ENCODE measurements at places on chromosomes 5 and 9. TPM values are rescaled to one million over a fixed set of nuclear protein-coding genes. Genes with fewer than 3 reads are reported as not detected.

The CCL28 gene
- total RNA-seq: 6.4 TPM

The IGIP gene
- total RNA-seq: 9.6 TPM

The PCDHB8 gene
- 2.1 TPM for total RNA-seq

The PCA3 gene
- 0.09 TPM for total RNA-seq

The PFN3 gene
- not detected for total RNA-seq

The PCDHB12 gene
- 10.1 TPM for total RNA-seq

The ZNF618 gene
- 9.4 TPM for total RNA-seq

The PTGR1 gene
- 37.3 TPM for total RNA-seq

The F2RL2 gene
- 0.49 TPM for total RNA-seq

The HAPLN1 gene
- 0.03 TPM for total RNA-seq

The ADAMTS2 gene
- total RNA-seq: 45.5 TPM

The NSG2 gene
- total RNA-seq: 1.6 TPM

DNA sequence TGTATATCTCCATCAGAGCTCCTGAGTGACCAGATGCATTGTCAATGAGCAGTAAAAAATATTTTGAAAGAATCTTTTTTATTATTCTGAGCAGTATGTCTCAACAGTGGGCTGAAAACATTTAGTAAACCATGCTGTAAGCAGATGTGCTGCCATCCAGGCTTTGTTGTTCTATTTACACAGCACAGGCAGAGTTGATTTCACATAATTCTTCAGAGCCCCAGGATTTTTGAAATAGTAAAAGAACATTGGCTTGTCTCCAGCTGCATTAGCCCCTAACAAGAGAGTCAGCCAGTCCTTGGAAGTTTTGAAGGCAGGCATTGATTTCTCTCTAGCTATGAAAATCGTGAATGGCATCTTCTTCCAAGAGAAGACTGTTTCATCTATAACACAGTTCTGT, 25.2 kb upstream of the ENTREP1 start:
- peak; percentile 68 for DNase-seq
- H3K27me3 ChIP-seq: no peaks in the 10 kb centered on the region
- no peak overlapping the region for H3K27ac ChIP-seq
- no peak overlapping the region for H3K4me3 ChIP-seq
- peaks cover 19% of the 10 kb centered on the region for H3K4me1 ChIP-seq

DNA sequence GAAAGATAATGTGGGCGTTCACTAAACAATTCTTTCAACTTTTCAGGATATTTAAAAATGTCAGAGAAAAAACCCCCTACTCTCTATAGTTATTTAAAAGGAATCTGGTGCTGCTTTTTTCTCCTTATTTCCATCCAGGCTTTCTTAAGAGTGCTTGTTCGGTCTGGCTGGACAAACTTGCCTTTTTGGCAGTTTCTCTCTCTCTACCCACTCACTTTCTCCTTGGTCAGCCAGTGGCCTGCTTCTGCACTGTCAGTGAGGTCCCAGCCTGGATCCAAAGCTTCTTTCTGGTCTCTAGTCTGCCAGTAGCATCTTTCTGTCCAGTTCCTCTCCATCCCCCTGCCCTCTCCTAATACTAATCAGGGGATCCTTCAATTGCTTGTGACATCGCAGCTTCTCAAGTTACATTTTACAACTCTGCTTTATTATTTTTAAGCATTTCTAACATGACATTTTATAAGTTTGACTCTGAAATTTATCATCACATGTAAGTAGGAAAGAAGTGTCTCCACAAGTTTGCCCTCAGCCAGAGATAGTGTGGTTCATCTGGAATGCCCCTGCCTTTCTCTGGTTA, 50.4 kb downstream of the PIK3R1 start:
- H3K36me3 ChIP-seq: peaks cover 2% of the 10 kb centered on the region
- no peaks in the 10 kb centered on the region for H3K27me3 ChIP-seq
- H3K4me1 ChIP-seq: peaks cover 90% of the 10 kb centered on the region

- no peak for DNase-seq
- no peak overlapping the region for H3K4me3 ChIP-seq
- peak overlapping the region; percentile 78 for H3K27ac ChIP-seq
- peaks cover 31% of the 10 kb centered on the region for H3K4me1 ChIP-seq
These were observed 3.3 kb downstream of the GPX3 start for GRCh38 chr5:151023651-151024050.

- H3K27me3 ChIP-seq: no peaks in the 10 kb centered on the region
- no peak overlapping the region for H3K27ac ChIP-seq
- no peaks in the 10 kb centered on the region for H3K36me3 ChIP-seq
These were observed 108.7 kb upstream of the NFIL3 start for GRCh38 chr9:91532325-91532724.

DNA sequence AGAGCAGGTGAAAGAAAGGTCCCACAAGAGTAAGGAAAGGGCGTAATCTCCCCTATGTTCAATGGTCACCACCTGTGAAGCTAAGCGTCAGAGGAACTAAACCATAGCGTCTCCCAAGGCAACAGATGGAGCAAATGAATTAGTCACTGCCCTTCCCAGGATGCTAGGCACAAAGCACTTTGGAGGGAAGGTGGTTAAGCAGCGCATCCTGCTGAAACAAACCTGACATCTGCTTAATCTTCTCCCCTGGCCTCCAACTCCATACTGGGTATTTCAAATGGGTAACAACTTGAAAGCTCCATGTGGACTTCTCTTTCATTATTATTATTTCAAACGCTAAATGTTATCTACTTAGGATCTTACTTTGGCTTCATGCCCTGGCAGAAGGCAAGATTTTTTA, 227.3 kb downstream of the MLLT3 start:
- no peaks in the 10 kb centered on the region for H3K27me3 ChIP-seq
- no peaks in the 10 kb centered on the region for H3K4me1 ChIP-seq
- no peak for DNase-seq
- H3K36me3 ChIP-seq: no peaks in the 10 kb centered on the region
- no peak overlapping the region for H3K4me3 ChIP-seq
- H3K27ac ChIP-seq: no peak overlapping the region

GRCh38 chr5:55497712-55498111, 37.1 kb downstream of the PLPP1 start:
- no peaks in the 10 kb centered on the region for H3K27me3 ChIP-seq
- peaks cover 21% of the 10 kb centered on the region for H3K4me1 ChIP-seq
- H3K36me3 ChIP-seq: no peaks in the 10 kb centered on the region
- no peak for DNase-seq
- H3K4me3 ChIP-seq: no peak overlapping the region

- H3K27me3 ChIP-seq: no peaks in the 10 kb centered on the region
- no peaks in the 10 kb centered on the region for H3K36me3 ChIP-seq
- no peak overlapping the region for H3K27ac ChIP-seq
- DNase-seq: no peak
- no peaks in the 10 kb centered on the region for H3K4me1 ChIP-seq
- no peak overlapping the region for H3K4me3 ChIP-seq
These were observed 457.6 kb downstream of the PLK2 start for GRCh38 chr5:58002323-58002722.

GRCh38 chr5:114658194-114658593, 296.3 kb downstream of the KCNN2 start:
- no peak for DNase-seq
- H3K27ac ChIP-seq: no peak overlapping the region
- H3K36me3 ChIP-seq: no peaks in the 10 kb centered on the region
- no peaks in the 10 kb centered on the region for H3K27me3 ChIP-seq

- no peak overlapping the region for H3K4me3 ChIP-seq
- no peaks in the 10 kb centered on the region for H3K36me3 ChIP-seq
- no peaks in the 10 kb centered on the region for H3K27me3 ChIP-seq
- peaks cover 16% of the 10 kb centered on the region for H3K4me1 ChIP-seq
- no peak for DNase-seq
These were observed 652.6 kb downstream of the CCDC171 start for GRCh38 chr9:16205455-16205854.

GRCh38 chr9:137352511-137353222, 50.6 kb upstream of the NRARP start:
- H3K27ac ChIP-seq: peak overlapping the region; percentile 79
- no peak overlapping the region for H3K4me3 ChIP-seq
- no peaks in the 10 kb centered on the region for H3K4me1 ChIP-seq
- H3K27me3 ChIP-seq: no peaks in the 10 kb centered on the region
- no peaks in the 10 kb centered on the region for H3K36me3 ChIP-seq

DNA sequence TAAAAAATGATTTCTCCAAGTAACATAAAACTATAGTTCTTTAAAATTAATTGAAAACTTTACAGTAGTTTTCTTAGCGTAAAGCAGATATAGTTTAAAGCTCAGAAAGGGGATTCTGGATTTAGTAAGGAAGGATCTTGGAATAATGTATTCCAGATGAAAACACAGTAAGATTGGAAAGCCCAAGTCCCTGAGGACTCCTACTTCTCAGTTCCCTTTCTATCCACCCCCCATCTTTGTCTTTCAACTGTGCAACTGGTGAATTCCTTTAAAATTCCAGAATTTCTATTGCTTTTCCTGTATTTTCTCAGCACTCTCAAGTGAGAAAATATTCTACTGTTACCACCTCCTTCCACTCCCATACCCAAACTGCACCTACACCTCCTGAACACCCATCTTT, 184.5 kb upstream of the FBN2 start:
- H3K4me3 ChIP-seq: no peak overlapping the region
- no peaks in the 10 kb centered on the region for H3K27me3 ChIP-seq
- DNase-seq: no peak
- no peaks in the 10 kb centered on the region for H3K36me3 ChIP-seq
- H3K27ac ChIP-seq: no peak overlapping the region

DNA sequence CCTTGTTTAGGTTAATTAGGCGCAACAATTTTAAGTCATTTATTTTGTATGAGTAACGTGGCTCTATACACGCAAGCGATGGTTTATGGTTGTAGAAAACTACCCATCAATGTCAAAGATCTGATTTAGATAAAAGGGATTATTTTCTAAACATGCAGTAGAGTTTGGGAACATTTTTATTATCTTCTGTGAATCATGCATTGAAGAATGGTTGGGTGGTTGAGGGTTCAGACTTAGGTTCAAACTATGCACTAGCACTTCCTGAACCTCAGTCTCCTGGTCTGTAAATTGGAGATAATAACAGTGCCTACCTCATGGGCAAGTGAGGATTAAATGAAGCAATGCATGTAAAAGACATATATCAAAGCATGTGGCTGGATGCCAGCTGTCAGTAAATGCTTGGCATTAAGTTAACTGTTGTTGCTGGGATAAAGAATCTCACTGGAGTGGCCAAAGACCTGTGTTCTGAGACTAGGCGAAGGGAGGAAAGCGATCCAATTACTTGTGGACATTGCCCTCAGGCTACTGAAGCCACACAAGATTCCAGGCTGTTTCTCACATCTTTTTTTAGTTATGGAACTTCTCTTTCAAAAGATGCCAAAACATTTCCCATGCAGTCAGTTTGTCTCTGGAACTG, 1.1 kb upstream of the OTULINL start:
- peak; percentile 50 for DNase-seq
- H3K4me3 ChIP-seq: no peak overlapping the region
- H3K27ac ChIP-seq: no peak overlapping the region
- H3K4me1 ChIP-seq: peaks cover 10% of the 10 kb centered on the region
- peaks cover 5% of the 10 kb centered on the region for H3K27me3 ChIP-seq
- H3K36me3 ChIP-seq: no peaks in the 10 kb centered on the region

DNA sequence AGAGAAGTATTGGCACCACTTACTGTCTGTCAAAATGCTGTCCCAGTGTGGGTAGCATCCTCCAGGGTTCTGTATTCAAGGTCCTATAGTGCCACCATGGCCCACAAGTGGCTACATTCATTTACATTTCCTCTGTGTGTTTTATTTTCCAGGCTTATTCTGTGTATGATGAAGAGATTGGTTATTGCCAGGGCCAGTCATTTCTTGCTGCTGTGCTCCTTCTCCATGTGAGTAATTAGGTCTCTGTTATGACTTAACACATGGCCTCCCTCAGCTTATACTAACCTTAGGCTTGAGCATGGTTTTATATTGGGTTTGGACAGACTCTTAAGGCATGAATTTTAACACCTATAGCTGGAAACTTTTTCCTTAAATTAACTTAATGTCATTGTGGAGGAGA, 36.7 kb downstream of the GPR21 start:
- peaks cover 4% of the 10 kb centered on the region for H3K4me1 ChIP-seq
- peaks cover 10% of the 10 kb centered on the region for H3K36me3 ChIP-seq
- H3K27me3 ChIP-seq: no peaks in the 10 kb centered on the region
- H3K27ac ChIP-seq: no peak overlapping the region

DNA sequence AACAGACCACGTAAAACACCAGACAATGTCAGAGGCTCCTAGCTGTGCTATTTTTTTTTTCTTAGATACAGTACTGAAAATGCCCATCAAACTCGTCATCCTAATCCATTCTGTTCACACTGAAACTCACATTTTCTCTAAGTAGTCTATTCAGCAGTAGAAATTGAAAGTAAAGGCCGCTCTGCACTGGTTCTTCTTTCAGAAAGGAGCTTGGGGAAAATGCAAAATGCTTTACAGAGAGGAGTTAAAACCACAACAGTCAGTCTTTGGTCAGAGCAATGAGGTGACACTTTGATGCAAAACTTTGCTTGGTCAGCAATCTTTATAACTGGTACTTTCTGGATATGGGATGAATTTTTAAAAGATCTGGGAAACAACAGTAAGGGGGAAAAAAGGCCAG, 43.8 kb upstream of the SUSD1 start:
- H3K27ac ChIP-seq: no peak overlapping the region
- H3K4me1 ChIP-seq: no peaks in the 10 kb centered on the region
- peaks cover 5% of the 10 kb centered on the region for H3K36me3 ChIP-seq
- no peak for DNase-seq
- no peaks in the 10 kb centered on the region for H3K27me3 ChIP-seq

- peaks cover 28% of the 10 kb centered on the region for H3K4me1 ChIP-seq
- no peak overlapping the region for H3K27ac ChIP-seq
- DNase-seq: peak; percentile 89
- peaks cover 14% of the 10 kb centered on the region for H3K27me3 ChIP-seq
- H3K4me3 ChIP-seq: no peak overlapping the region
These were observed 1.7 kb upstream of the SLIT3 start for GRCh38 chr5:169302491-169303118.

- no peak for DNase-seq
- H3K4me3 ChIP-seq: no peak overlapping the region
- no peaks in the 10 kb centered on the region for H3K36me3 ChIP-seq
- no peak overlapping the region for H3K27ac ChIP-seq
These were observed 443.4 kb downstream of the DTWD2 start for GRCh38 chr5:118544887-118545449.

GRCh38 chr9:35903049-35903448, 3.0 kb upstream of the HRCT1 start:
- H3K4me1 ChIP-seq: peaks cover 31% of the 10 kb centered on the region
- no peak for DNase-seq
- no peaks in the 10 kb centered on the region for H3K27me3 ChIP-seq
- H3K36me3 ChIP-seq: no peaks in the 10 kb centered on the region
- no peak overlapping the region for H3K4me3 ChIP-seq
